ENCODE measurements at places on chromosomes 12 and 14. TPM values are rescaled to one million over a fixed set of nuclear protein-coding genes. Genes with fewer than 3 reads are reported as not detected.

- no peak for DNase-seq
These were observed 12.2 kb downstream of the SDR9C7 start for GRCh38 chr12:56922031-56922430.

DNA sequence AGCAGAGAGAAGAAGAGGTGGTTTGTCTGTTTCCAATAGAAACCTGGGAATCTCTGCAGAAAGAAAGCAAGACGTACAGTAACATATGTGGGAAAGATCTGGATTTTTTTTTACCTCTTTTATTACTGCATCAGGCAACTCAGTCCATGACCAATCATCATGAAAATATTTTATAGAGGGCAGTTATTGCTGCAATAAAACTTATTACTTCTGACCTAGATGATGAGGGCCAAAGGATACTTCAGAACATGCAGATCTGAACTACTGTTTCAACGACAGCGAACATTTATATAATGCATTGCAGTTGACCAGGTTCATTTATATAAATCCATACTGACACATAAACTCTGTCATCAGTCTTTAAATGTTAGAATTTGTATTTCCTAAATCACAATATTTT lies 67.7 kb downstream of the STAB2 start:
- DNase-seq, result no peak

DNA sequence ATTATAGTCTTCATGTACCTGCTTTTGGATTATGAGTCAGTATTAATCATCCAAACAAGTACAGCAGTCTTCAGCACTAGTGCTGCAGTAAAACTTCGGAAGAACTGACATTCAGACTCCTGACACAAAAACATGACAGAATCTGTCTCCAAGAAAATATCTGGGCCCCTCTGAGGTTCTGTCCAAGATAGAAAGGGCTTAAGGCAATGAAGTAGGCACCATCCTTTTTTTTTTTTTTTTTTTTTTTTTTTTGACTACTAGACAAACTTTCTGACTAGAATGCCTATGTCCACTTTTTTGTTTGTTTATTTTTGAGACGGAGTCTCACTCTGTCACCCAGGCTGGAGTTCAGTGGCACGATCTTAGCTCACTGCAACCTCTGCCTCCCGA lies 112.5 kb downstream of the MED13L start:
- no peak for DNase-seq

GRCh38 chr14:49549881-49550280 lies 36.3 kb downstream of the RPS29 start:
- DNase-seq, result no peak

- no peak for DNase-seq
These were observed 16.5 kb downstream of the HEBP1 start for GRCh38 chr12:12983420-12984035.

- DNase-seq, result no peak
These were observed 10.0 kb upstream of the IFI27L2 start for GRCh38 chr14:94139421-94139820.

The LHX5 gene
- not detected for total RNA-seq

GRCh38 chr14:26773906-26774593 lies 176.2 kb upstream of the NOVA1 start:
- DNase-seq, result no peak

All from activated T-helper 2 cell treated with anti-CD3 and anti-CD28 coated beads, Interferon-gamma antibody, Interleukin-2, Interleukin-4, amounts not matched to agents 10 μg/mL and 5 μg/mL and 100 μg/mL, durations not matched to agents 14 hours and 24 hours and 36 hours (primary cell).